ENCODE measurements at places on chromosomes 16 and 17.

DNA sequence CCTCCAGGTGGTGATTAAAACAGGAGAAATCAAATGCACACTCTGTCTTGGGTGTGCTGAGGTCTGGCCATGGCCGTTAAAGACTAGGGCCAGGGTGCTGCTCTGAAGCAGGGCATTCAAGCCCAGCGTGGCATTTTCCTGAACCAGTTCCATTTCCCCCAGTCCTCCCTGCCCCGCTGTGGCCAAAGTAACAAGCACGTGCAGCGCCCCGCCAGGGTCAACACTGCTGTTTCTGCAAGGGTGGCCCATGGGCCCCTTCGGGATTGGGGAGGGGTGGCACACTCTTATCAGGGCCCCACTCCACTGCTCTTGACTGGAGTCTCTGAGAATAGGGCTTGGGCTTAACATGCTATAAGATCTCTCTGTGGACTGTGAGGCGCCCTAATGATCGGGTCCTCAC lies 72.9 kb downstream of the IL21R start:
- no peak for DNase-seq

DNA sequence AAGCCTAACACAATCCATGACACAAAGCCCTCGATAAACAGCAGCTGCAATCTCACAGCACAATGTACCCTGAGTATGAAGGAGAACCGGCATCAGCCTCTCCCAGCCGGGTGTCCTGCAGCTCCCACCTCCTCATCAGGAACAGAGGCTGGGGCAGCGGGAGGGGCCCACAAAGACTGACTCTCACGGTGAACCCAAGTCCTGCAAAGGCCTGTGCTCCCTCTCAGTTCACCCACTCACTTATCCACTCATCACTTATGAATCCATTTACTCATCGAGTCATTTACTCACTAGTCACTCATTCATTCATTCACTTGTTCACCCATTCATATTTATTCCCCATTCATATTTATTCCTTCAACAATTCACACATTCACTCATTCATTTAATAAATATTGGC lies 11.6 kb downstream of the ZNF423 start:
- no peak for DNase-seq

GRCh38 chr17:19237389-19238166 lies 412 bp downstream of the EPN2 start:
- no peak for DNase-seq

DNA sequence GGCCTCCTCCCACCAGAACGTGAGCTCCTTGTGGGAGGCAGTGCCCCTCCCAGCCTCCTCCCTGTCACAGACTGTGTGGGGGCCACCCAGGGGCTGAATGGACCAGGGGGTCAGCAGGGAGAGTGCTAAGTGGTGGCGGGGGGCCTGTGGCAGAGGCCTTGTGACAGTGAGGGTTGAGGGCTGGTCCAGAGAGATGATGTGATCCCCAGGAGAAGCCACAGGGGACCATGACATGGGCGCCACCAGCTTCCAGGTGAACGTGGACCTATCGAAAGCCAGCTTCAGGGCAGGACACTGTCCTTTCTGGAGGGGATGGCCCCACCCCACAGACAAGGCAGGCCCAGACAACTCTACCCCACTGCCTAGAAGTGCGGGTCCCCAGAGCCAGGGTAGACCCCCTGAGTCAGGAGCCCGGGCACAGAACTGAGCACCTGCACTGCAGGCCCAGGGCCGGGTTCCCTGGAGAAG lies 3.1 kb downstream of the SPSB3 start:
- no peak for DNase-seq

GRCh38 chr16:50393858-50394802 lies 25.3 kb upstream of the BRD7 start:
- DNase-seq, result no peak

GRCh38 chr17:48139944-48140343 lies 32.4 kb downstream of the SNX11 start:
- no peak for DNase-seq

DNA sequence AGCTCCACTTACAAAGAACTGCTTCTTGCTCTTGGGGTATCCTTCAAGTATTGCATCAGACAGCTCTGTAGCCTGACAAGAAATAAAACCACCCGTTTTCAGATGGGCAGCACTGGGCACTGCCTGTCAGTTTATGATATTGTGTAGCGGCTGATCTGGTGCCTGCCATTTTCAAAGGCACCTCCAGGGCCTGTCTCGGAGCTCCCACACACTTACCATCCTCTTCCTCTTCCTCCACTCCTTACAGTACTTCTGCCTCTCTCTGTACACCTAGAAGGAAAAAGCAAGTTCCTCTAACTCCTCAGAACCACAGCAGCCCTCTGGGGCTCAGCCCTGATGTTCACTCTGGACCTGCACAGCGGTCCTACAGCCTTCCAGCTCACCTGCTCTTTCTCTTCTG lies 4.4 kb downstream of the PSMC3IP start:
- DNase-seq, result no peak

Measured in NCI-H2107 (cell line).